ENCODE measurements at places on chromosomes 7 and 10.

DNA sequence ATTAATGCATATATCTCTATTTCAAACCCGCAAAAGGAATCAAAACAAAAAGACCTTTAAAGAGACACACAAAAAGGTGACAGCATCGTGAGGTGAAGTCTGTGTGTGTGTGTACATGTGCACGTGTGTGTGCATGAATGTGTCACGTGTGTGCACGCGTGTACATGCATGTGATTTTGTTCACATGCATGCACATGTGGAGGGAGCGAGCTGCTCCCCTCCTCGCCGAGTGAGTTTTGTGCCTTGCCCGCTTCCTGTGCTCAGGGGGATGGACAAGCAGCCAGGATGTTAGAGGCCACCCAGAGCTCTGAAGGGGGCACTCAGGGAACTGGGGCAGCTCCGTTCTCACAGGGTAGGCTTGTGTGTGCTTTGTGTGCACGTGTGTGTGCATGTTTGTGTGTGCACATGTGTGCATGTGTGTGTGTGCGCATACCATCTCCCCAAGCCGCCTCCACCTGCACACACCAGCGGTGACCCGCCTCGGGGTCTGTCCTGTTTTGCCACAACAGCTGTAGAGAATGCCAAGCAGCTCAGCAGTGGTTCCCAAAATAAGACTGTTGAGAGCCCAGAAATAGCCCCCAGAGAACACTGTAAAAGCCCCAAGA, 191.2 kb downstream of the PTPRN2 start:
- DNase-seq, result no peak

DNA sequence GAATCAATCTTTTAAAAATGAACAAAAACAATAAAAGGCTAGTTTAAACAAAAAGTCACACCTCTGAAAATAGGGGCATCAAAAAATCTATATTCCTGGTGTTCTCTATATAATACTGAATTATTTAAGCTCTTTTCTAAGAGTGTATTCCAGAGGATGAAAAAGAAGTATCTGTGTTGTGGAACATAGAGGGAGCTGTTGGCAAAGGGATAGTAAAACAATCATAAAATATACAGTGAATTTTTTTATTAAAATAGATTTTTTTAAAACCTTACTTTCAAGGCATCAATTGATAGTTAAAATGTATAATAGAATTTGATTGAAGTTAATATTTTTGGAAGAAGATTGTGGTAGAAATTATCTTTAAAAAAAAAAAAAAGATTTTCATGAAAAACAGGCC, 1409.1 kb upstream of the CELF2 start:
- DNase-seq, result no peak

DNA sequence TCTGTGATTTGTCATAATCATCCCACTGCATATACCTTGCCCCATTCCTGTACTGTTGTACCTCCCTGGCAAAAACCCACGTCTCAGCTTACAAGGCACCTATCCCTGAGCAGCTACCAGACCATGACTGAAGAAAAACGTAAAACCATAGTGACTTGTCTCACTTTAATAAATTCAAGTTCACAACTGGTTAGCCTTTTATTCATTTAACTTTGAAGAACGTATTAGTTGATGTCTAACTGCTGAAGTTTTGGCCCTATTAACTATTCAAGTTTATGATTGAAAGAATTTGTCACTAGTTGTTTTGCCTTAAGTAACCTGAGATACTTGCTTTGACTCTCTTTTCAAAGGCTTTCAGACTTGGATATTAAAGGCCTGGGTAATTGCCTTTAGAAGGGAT, 59.7 kb downstream of the GALNT11 start:
- DNase-seq, result no peak

DNA sequence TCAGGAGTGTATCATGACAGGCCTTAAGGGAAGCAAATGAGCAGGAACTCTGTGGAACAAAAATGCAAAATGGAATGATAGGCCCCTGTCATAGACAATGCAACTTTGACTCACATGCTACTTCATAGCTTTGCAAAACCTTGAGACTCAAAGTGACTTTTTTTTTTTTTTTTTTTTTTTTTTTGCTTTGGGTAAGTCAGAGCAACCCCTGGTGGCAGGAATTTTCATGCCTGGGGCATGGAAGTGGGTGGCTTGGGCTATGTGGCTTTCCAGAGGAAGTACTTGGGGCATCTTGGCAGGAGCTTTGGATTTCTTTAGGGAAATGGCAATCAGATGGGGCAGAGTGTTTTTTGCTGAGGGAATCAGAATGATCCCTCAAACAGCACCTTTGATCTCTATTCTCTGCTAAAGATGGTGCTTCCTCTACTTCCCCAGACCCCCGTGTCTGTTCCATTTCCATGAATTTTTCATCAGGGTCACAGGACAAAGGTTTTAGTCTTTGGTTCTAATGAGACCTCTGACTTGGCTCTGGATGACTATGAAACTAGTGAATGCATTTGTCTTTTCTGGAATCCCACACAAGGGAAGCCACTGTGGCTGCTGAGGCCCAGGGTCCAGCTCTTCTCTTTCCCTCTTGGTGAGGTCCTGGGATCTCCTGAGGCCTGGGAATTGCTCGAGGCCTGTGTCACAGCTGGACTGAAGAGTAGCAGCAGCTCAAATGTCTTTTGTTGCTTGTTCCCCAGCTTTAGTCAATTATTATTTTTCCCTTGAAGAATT, 62.8 kb downstream of the TACC2 start:
- DNase-seq, result no peak

GRCh38 chr10:109504401-109504800, 418.9 kb downstream of the XPNPEP1 start:
- no peak for DNase-seq

DNA sequence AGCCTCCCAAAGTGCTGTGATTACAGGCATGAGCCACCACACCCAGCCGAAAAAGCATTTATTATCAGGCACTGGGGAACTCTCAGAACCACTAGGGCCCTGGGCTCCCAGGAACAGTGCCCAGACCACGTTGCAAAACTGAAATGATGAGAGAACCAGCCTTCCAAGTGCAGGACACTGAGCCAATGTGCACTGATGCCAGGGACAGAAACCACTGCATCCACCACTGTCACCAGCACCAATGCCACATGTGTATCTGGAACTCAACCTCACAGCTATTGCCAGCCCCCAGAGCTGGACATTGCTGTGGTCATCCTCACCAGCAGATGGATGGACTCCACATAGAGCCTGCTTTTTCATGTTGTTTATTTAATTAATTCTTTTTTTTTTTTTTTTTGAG, 28.2 kb upstream of the TPST1 start:
- DNase-seq, result no peak

GRCh38 chr10:69376662-69377061, 40.1 kb downstream of the TACR2 start:
- DNase-seq, result no peak

DNA sequence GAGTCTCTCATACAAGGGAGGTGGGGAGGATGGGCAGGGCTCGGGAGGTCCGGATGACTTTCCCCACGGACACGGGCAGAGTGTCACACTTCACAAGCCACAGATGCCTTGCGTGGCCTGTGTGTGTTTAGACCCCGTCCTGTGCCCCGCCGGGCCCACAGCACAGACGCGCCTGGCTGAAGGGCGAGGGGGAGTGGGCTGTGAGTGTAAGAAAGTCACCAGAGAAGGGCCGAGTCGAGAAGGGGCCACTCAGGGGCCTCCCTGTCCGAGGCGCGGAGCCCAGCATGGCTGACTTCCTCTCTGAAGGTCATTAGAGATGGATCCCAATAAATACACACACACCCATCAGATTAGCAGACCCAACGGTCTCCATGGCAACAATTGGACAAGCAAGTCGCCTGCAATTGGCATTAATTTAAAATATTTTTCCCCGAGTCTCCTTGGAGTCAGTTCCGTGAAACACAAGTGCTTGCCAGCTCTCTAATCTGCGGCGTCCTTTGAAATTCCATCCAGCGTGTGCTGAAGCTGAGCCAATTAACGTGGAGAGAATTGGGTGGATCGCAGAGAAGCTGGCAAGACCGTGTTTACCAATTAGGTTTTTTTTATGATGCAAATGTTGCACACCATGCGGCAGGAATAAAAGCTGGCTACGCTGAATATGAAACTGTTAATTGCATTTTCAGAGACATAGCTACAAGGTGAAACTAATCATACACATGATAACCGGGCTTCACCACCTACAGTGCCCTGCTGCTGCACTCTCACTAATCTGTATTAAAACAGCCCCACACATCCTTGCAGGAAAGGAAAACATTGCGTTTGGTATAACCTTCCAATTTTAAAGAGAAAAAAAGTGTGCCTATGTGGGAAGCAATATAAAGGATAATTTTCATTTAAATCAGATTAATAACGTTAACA, 571.2 kb downstream of the PTPRN2 start:
- no peak for DNase-seq

- peak; percentile 43 for DNase-seq
Measured at GRCh38 chr7:17939606-17940301, 540 bp downstream of the SNX13 start.

GRCh38 chr7:96997512-96998032, 7.8 kb upstream of the DLX6 start:
- no peak for DNase-seq

DNA sequence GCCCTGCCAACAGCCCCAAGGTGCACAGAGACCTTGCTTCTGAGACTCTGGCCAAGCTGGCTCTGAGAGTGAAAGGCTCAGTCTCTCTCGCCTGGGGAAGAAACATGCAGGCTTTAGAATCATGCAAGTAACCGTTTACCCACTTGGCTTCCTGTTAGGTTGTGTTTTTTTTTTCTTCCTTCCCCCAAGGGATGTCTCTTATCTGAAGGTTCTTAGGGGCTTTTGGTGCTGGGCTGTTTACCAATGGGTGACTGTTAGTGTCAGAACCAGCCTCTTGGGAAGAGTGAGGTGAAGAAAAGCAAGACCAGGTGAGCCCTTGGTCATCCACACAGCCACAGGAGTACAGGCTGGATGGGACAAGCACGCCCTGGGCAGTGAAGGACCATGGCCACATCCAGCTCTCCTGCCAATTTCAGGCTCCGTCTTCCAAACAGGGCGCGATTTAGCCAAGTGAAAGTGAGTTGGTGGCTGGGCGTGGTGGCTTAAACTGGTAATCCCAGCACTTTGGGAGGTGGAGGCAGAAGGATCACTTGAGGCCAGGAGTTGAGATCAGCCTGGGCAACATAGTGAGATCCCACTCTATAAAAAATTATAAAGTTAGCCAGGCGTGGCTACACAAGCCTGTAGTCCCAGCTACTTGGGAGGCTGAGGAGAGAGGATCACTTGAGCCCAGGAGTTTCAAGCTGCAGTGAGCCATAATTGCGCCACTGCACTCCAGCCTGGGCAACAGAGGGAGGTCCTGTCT, 76.3 kb upstream of the CUX1 start:
- DNase-seq, result no peak

DNA sequence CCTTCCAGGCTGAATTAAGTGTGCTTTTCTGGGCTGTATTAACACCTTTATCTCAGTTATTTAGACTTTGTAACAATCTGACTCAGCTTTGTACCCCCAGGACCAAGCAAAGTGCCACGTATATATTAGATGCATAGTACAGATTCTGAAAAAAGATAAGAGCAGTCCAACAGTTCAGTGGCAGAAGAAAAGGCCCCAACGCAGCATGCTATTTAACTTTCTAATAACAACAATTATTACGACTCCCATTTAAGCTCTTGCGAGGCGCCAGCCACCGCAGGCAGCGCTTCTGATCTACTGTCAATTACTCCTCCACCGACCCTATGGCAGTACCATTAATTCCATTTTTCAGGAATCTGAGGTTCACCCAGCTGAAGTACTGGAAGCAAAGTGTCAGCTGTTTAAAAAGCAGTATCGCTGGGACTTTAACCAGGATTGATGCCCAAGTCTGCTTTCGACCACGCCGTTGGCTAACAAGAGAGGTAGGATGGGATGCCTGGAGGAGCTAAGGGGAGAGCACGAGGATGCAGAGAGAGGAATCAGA, 638 bp downstream of the LIPA start:
- DNase-seq, result no peak

DNA sequence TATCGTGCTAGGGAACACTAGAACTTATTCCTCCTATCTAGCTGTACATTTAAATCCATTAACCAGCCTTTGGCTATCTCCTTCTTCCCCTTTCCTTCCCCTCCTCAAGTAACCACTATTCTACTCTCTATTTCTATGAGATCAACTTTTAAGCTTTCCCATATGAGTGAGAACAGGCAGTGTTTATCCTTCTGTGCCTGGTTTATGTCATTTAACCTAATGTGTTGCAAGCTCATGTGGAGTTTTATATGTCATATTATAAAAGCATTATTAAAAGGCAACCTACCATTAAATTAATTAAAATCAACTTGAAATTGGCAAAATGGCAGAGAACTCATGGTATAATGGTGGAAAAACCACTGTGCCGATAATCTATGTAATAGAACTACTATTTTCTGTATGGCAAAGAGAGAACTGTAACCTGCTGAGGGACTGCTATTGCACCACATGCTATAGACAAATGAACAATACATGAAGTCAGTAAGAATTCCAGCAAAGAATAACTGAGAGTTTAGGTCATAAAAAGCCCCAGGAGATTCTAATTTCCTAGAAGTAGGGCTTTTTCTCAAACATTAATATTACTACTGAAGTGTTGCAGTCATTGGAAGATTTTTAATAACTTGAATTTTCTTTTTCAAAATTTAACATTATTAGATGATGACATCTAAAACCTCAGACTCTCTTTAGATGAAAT, 81.8 kb downstream of the LRRN3 start:
- no peak for DNase-seq

DNA sequence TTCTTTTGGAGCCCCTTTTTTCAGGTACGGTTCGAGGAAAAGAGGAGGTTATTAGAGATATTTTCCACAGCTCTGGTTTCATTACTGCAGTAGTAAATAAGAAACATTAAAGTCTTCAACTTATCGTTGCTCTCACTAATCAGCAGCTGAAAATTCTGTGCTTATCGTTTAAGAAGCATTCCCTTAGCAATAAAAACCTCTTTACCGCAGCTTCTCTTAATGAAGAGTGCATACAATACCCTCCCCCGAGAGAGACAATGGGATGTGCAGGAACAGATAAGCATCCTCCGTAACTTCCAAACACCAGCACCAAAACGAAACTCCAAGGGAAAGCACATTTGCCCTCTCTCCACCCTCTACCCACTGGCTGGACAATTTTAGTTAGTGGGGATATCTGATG, 384.5 kb downstream of the NEBL start:
- no peak for DNase-seq

DNA sequence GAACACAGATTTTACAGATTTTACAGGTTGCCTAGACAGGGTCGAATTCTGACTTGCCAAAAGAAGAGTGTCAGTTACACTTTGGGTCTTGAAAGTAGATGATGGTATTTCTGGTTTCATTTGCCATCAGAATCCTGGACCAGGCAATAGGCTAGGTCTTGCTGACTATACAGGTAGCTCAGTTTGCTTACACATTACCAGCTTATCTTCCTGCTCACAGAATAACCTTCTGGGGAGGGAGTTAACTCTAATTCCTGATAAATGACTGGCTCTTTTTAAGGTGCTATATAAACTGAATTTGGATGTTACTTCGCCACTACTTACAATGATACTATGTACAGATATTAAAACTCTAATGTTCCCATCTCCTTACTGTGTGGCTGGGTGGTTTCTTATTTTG, 39.8 kb downstream of the GBF1 start:
- no peak for DNase-seq

- DNase-seq, result no peak
Measured at GRCh38 chr7:41809529-41809939, 106.6 kb upstream of the INHBA start.

All from activated effector memory CD4-positive, alpha-beta T cell treated with Interleukin-2 at 50 U/mL for 16 hours (primary cell).